NT2/D1 (cell line): ENCODE measurements at places on chromosomes 11 and 22.

DNA sequence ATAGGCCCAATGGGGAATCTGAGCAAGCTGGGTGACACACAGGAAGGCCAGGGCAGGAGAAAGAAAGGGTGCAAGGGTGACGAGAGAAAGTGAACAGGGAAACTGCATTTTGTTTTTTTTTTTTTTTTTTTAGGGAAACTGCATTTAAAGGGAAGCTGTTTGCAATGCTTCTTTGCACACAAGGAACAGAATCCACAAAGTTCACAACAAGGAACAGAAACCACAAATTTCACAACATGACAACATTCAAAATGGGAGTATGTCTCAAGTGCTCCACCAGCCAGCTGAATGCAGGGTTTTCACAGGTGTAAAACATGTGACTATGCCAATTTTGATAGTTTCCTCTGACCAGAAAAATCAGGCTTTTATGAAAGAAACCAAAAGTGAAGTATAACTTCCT is 6.8 kb upstream of the PLAAT3 start:
- DNase-seq = no peak

GRCh38 chr11:71962428-71963038 is 33.7 kb downstream of the RNF121 start:
- no peak for DNase-seq

GRCh38 chr11:19389787-19390303 is 149.1 kb upstream of the E2F8 start:
- no peak for DNase-seq

- DNase-seq = no peak
Measured at GRCh38 chr11:16434036-16434435, 77.7 kb upstream of the SOX6 start.

- no peak for DNase-seq
Measured at GRCh38 chr11:82754410-82754809, 20.7 kb upstream of the FAM181B start.

- DNase-seq = no peak
Measured at GRCh38 chr11:2838676-2839294, 46.8 kb downstream of the CDKN1C start.

- DNase-seq = no peak
Measured at GRCh38 chr11:65488273-65489034, 10.4 kb upstream of the MALAT1 start.

- no peak for DNase-seq
Measured at GRCh38 chr11:131684111-131685060, 314.0 kb downstream of the NTM start.

GRCh38 chr11:62433141-62433903 is 14.5 kb downstream of the SCGB1A1 start:
- no peak for DNase-seq

GRCh38 chr22:17733466-17733865 is 40.8 kb downstream of the BID start:
- no peak for DNase-seq

- no peak for DNase-seq
Measured at GRCh38 chr11:30423886-30424285, 101.0 kb downstream of the ARL14EP start.

DNA sequence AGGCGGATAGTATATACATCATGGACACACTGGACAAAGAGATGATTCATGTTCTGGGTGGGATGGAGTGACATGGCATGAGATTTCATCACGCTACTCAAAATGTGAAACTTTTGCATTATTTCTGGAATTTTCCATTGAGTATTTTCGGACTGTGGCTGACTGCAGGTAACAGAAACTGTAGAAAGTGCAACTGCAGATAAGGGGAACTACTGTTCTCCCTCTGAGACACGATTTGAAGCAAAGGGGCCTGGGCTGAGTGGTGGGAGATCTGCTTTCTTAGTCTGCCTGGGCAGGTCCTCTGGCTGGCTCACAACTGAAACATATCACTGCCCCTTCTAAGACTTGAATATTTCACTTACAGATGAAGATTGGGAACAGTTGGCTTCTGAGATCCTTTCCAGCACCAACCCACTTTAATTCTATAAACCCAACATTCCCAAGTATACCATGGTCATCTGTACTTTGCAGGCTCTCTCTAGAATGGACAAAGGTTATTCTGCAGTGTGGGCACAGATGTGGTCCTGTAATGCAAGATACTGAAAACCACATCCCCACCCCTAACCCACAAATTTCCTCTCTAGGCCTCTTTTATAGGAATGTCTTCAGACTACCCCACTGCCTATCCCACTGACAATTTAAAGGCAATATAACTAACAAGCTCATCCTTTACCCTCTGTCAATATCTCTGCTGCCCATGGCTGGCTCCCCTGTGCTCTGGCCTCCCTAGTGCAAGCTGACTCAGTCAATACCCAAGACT is 121.1 kb downstream of the KCNC1 start:
- no peak for DNase-seq

GRCh38 chr11:105738986-105739795 is 129.3 kb downstream of the GRIA4 start:
- no peak for DNase-seq

GRCh38 chr11:2400762-2401435 is 349 bp downstream of the TSSC4 start:
- DNase-seq = no peak

DNA sequence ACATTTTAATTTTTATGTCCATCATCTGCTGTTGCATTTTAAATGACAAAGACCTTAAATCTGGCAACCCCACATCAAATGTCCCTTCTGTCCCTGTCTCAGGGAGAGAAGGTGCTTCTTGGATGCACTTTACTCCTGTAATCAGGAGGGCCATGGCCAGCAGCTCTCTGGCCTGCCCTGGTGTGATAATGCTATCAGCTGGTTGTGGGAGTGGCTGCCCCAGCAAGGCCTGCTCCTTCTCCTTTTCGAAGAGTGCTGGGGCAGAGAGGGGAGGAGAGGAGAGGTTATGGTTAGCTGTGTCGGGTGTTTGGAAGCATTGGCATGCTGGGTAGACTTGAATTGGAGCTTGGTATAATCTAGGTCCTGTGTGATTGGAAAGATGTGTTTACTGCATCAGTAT is 12.8 kb downstream of the TNRC6B start:
- DNase-seq = no peak

- DNase-seq = no peak
Measured at GRCh38 chr11:123437236-123437979, 7.3 kb downstream of the GRAMD1B start.

DNA sequence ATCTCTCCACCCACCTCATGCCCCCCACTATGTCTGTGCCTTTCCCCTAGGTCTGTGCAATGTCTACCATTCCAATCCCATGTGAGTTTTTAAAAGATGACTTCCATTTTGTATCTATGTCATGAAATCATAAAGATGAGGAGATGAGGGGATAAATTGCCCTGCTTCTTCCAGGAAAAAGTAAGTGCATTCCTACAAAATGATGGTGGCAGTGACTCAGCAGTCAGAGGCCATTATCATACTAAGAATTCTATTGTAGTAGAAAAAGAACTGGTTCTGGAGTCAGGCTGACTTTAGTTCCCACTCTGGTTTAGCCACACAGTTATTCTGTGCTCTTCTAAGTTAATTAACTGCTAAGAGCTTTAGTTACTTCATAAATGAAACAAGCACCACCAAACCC is 89.6 kb upstream of the API5 start:
- no peak for DNase-seq

DNA sequence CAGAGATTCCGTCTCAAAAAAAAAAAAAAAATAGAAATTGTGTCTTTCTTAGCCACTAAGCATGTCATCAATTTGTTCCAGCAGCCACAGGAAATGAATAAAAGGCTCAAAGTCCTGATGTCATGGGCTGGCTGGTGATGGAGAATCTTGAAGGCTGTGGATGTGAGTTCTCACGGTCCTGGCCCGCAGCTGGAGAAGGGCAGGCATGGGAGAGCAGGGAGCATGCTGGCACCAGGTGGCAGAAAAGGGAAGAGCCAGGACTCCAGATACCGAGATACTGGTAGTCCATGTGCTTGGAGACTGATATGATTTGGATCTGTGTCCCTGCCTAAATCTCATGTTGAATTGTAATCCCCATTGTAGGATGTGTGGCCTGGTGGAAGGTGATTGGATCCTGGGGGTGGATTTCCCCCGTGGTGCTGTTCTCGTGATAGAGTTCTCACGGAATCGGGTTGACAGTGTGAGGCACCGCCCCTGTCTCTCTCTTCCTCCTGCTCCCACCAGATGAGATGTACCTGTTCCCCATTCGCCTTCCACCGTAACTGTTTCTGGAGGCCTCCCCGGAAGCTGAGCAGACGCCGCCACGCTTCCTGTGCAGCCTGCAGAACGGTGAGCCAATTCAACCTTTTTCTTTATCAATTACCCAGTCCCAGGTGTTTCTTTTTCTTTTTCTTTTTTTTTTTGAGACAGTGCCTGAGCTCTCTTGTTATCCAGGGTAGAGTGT is 18.1 kb downstream of the MRGPRD start:
- no peak for DNase-seq

GRCh38 chr11:60305906-60306619 is 21.0 kb upstream of the MS4A6E start:
- DNase-seq = no peak

DNA sequence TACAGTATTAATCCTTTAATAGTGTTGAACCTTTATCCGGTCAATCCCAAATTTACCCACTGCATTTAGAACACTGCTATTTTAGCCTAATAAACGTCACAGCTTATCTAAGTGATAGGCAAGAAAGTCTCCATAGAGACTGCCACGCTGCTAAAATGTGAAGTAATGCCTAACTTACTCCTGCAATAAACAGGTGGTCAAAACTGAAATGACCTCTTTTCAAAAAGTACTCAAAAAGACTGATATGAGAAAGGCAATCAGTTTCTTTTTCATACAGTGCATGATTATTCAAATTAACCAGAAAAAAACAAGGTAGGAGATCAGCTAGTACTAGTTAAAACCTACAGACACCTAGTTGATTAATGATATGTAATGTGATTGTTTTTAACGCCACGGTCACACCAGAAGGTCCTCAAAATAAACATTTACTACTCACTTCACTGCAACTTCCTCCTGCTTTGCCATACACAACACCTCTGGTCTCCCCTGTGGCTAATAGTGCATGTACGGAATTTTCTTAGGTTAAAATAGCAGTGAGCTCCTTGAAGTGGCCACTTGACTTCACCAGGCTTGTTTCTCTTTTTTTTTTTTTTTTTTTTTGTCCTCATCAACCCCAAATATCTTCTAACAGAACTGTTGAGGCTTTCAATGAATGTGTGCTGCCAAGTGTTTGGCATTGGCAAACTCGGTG is 8.8 kb downstream of the ATP5MG start:
- DNase-seq = no peak

DNA sequence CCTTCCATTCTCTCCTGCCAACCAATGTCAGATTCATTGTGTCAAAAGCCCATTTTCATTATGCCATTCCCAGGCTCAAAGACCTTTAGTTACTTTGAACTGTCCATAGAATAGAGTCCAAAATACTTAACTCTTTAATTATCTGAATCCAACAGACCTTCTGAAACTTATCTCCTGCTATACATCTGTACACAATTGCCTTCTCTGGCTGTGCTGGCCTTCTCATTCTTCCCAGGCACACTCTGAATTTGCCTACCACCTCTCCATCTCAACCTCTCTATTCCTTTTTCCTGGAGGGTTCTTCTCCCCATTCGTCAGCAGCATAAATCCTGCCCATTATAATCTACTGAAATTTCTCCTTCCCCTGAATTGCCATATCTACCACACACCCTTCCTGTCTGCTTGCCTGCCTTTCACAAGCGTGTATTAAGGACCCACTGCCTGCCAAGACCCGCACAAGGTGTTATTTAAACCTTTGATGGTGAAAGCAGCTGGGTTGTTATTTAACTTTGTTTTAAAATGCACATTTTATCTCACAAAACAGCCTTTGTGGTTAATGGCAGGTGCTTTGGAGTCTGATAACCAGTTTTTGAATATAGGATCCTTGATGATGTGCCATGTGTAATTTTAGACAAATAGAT is 125.9 kb downstream of the CCDC81 start:
- DNase-seq = no peak

DNA sequence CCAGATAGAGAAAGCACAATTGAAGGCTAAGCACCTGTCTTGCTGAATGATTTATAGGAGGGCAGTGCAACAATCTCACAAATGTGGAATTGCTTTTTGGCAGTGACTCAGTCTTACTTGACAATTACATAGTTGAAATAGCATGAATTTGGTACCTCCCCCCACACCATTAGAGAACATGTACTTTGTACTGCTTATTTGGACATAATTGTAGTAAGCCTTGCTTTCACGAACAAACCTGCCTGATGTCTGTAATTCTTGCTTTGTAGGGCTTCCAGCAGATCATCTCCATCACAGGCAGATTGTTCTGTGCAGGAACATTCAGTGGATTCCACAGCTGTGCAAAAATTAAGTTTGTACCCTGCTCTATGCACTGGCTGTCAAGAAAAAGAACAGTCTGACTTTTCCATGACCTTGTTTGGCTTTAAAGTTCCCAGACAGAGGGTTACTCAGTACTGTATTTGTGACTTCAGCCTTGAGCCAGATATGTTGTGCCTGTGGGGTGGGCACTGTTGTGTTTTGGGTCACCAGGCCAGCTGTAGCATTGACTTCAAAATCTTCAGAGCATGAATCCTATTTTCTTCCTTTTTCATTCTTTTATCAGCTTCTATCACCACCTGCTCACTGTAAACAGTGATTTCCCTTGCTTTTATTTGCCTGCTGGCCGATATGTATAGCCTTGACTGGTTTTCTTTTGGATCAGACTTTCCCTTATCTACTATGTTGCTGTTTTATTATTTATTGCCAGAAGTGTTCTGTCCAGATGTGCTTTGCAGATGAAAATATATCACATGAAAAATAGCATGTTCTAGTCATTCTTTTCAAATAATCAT is 941.0 kb upstream of the CHORDC1 start:
- no peak for DNase-seq

- no peak for DNase-seq
Measured at GRCh38 chr11:15613789-15614188, 499.1 kb downstream of the INSC start.

- no peak for DNase-seq
Measured at GRCh38 chr11:2208691-2209369, 37.2 kb upstream of the TH start.

- DNase-seq = no peak
Measured at GRCh38 chr11:2378527-2379210, 1.6 kb downstream of the CD81 start.

GRCh38 chr11:43282607-43283440 is 29.0 kb upstream of the API5 start:
- peak; percentile 50 for DNase-seq

DNA sequence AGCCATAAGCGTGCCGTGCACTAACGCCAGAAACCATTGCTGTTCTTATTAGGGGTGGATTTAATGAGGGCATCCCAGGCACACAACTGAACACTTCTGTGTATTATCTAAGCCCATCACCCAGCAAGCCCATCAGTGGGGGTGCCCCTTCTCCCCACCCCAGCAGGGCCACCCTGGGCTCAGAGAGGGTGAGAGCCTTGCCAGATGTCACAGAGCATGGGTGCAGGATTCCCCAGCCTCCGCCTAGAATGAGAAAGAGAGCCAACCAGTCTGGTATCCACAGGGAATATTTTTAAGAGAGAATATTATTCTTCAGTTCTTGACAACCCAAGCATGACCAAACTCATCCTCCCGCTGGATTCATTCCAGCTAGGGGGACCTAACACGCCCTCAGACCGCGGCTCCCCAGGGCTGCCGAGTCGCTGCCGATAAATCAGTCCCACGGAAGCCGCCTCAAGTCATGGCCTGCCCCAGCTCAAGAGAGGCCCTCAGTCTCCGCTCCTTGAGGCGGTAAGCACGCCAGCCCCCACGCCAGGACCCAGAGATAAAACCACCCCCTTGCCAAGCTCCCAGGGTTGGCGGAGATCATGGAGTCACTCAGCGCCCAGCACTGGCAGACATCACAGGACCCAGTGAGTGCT is 47.2 kb downstream of the MN1 start:
- DNase-seq = no peak

- no peak for DNase-seq
Measured at GRCh38 chr22:43078522-43078921, 10.7 kb downstream of the TTLL1 start.
